Inflammatory macrophage treated with lipopolysaccharide for 4 hours (primary cell): ENCODE measurements at places on chromosomes 13 and 19.
A peak's percentile ranks its signal among the peaks of the same experiment; 100 is the strongest.

DNA sequence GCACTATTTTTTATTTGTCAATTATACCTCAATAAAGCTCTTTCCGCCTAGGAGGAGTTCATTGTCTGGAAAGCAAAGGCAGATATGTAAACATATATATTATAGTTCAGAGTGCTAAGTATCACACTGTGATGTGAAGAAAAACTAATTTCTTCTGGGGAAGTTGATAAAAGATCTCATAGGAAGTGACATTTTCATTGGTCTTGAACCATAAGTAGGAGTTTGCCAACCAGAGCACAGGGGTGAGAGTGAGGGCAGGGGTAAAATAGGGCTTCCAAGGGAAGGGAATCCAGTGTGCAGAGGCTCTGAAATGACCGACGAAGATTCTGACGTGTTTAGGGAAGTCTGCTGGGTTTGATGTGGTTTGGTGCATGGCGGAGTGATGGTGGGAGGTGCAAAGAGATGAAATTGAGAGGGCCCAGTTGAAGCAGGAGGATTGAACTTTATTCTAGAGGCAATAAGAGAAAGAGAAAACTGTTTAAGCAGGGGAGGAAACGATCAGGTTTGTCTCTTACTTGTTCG, 780 bp upstream of the GTF2F2 start:
- DNase-seq, result peak; percentile 47

DNA sequence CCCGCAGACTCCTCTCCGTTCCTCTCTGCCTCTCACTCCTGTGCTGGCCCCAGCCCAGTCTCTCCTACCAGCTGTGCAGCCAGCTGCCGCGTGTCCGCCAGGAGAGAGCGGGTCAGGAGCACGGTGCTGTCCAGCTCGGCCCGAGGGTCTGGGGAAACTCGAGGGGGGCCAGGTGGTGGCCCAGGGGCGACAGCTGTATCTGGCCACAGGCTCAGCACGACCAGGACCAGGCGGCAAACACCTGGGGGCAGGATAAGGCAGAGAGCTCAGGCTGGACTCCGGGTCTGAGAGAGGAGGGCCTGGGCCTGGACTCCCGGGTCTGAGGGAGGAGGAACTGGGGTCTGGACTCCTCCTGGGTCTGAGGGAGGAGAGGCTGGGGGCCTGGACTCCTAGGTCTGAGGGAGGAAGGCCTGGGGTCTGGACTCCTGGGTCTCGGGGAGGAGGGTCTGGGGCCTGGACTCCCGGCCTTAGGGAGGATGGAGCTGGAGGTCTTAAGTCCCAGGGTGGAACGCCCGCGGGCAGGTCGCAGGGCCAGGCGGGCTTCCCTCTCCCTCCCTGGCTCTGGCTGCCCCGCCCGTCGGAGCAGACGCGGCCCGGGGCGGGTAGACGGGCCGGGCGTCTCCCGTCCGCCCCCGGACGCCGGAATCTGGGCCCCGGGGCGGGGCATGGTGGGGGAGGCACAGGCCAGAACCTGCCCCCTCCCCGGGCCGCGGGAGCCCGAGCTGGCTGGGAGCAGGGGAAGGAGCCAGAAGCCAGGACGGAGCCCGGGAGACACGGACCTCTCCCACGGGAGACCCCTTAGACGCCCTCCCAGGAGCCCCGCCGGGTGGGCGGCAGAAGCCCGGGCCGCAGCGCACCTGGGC, 1.3 kb downstream of the IL11 start:
- peak; percentile 54 for DNase-seq

DNA sequence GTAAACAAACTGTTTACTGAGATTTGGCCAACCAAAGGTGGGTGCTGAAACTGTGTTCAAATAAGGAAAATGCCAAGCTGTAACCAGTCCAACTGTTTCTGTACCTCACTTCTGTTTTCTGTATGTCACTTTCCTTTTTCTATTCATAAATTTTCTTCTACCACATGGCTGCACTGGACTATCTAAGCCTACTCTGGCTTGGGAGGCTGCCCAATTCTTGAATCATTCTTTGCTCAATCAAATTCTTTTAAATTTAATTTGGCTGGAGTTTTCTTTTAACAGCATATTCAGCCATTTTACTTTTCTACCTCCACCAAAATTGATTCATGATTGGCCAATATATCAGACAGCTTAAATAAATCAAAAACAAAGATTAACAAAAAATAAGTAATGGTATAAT, 1575.5 kb upstream of the SPRY2 start:
- no peak for DNase-seq

- DNase-seq, result no peak
Measured at GRCh38 chr13:65600702-65601101, 1629.4 kb downstream of the PCDH9 start.

- DNase-seq, result no peak
Measured at GRCh38 chr13:41502031-41502430, 44.7 kb downstream of the RGCC start.
